ENCODE measurements at places on chromosomes 12 and 14.

GRCh38 chr12:21939435-21939834 lies 1.8 kb downstream of the ABCC9 start:
- no peak for DNase-seq

DNA sequence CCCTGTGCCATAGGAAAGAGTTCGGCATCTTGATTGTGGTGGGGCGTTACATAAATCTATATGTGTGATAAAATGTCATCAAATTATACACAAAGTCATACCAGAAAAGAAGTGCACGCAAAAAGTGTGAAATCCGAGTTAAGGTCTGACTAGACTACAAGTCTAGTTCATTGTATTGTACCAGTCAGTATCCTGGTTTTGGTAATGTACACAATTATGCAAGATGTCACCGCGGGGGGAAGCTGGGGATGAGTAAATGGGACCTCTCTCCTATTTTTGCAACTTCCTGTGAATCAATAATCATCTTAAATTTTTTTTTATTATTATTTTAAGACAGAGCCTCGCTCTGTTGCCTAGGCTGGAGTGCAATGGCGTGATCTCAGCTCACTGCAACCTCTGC lies 43.2 kb upstream of the BCL11B start:
- no peak for DNase-seq

DNA sequence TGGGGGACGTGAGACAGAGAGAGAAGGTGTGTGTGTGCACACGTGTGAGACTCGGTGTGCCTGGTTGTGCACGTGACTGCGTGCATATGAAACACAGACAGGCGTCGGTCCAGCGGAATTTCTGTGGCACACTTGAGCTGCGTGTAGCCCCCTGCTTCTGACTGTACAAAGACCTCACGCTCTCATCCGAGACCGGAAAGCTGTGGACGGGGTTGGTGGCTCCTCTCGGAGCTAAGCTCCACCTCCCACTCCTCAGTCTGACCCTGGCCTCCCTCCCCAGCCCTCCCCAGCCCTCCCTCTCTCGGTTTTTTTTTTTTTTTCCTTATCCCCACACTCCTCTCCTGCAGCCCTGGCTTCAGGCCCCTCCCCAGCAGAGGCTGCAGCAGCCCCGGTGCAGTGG lies 8.3 kb upstream of the C14orf180 start:
- no peak for DNase-seq

DNA sequence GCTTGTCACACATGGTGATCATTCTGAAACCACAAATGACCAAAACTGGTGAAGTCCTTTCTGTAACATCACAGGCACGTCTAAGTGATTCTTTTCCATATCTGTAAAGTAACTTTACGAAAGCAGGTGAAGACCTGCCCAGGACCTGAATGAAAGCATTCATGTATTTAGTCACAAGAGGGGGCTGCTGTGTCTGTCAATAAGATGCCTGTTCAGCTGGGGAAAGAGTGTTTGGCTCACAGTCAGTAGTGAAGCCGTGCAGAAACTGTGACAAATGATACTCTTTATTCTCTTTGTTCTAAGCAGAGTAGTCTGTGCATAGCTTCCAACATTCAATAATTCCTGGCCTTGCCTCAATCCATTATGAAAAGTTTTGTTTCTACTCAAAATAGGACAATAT lies 373.5 kb upstream of the OR4E1 start:
- peak; percentile 10 for DNase-seq

DNA sequence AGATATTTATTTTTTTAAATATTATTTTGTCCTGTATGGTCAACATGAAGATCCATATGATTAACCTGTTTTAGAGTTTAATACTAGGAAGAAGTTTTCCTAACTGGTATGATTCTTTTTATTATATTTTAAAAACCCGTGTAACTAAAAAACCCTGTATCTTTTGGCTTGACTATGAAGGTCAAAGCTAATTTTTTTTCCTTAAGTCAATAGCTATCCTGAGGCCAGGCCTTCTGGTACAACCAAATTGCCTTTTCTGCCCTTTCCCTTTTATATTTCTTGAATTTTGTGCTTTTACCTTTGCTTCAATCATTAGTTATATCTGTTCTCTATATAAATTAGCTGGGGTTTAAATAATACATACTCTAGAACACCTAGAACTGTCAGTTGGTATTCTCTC lies 30.6 kb upstream of the CCDC91 start:
- no peak for DNase-seq

- DNase-seq = no peak
Measured at GRCh38 chr14:91352053-91352452, 65.6 kb downstream of the CCDC88C start.

DNA sequence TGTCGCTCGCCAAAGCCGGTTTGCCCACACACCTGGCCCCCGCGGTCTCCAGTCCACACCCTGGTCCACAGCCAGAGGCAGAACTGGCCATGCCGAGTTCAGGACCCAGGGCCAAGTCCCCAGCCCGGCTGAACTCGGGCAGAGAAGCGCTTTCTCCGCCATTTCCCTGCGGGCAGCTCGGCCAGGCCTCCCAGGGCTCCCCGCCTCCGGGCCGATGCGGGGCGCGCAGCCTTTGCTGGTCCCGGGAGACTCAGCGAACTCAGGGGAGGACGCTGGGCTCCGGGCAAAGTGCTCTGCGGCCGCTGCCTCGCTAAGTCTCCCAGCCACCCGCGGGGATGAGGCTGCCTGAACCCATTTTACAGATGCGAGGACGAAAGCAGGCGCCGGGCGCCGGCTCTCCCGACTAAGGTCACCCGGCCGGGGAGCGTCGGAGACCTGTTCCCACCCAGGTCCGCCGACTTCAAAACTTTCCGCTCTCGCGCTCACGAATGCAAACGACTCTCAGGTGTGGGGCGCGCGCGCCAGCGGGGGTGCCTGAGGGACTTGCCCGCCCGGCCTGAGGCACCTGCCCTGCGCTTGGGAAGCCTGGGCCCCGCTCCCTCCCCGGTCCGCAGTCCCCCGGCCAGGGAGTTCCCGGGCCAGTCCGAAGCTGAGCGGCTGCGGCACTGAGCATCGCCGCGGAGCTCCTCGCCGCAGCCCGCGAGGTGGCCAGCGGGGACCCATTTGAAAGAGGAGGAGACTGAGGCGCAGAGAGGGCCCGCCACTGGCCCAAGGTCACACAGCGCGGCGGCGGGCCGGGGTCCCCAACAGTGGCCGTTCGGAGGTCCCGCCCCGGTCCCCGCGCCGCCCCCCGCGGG lies 627 bp downstream of the TESC start:
- DNase-seq = peak; percentile 32

DNA sequence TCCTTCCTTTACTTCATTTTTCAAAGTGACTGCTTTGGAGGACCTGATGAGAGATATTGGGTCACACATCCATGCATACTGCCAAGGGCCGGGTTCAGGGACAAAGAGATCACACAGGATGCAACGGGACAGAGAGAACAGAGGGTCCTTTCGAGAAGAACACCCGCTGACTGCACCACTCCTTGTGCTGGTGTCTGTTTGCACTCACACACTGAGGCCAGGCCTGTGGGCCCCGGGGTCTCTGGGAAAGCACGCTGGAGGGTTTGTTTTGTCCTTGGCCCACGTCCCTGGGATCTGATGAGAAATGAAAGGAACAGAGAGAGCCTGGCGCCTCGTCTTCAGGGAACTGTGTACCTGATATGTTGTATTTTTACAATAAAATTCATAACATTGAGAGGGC lies 42.2 kb downstream of the PAH start:
- DNase-seq = no peak

DNA sequence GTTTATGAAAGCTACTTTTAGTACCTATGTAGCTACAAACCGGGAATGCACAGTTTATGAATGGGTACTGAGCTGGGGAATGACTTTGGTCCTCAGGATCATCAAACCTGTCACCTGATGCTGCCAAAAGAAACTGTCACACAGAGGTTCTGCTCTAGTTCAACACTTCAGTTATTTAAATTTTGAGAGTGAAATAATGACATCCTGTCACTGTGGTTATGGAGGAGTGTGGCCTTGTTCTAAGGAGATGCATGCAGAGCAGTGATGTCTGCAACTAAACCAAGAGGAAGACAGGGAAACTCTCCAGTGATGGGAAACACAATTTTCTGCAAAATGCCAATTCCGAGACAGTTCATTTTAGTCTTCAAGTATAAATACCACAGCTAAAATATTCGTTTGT lies 4.8 kb upstream of the AEBP2 start:
- no peak for DNase-seq

GRCh38 chr14:59464486-59465315 lies 479 bp downstream of the GPR135 start:
- peak; percentile 40 for DNase-seq

GRCh38 chr14:60684203-60684602 lies 34.9 kb upstream of the SIX1 start:
- no peak for DNase-seq

DNA sequence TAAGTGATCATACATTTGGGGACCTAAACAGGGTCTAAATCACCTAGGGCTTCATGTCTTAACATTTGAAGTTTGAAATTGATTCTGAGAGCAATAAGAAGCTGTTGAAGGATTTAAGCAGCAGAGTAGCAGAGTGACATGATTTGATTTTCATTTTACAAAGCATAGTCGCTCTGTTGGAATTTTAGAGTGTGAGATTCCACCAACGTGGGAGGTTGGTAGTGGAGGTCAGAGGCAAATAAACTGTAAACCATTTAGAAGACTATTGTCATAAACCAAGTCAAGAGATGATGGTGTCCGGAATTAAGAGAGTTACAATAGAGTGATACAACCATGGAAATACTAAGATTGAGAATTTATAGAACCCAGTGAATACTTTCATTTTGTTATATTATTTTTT lies 52.7 kb upstream of the ZDHHC17 start:
- no peak for DNase-seq

DNA sequence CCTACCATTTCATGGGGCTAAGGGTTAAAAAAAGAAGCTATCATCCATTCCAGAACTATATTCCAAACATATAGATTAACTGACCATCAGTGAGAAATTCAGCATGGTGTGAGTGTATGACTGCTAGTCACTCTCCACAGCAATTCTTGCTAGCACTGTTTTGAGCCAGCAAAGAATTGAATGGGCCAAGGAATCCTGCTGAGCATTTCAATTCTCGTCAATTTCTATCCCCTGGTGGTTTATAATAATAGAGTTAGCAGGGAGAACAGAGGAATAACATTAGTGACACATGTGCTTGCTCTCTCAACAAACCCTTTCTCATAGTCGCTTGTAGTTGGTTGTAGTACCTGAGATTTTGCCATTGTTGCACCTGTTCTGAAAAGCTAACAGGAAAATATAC lies 7.2 kb downstream of the MBIP start:
- no peak for DNase-seq

GRCh38 chr12:38669081-38669480 lies 236.3 kb downstream of the CPNE8 start:
- no peak for DNase-seq

DNA sequence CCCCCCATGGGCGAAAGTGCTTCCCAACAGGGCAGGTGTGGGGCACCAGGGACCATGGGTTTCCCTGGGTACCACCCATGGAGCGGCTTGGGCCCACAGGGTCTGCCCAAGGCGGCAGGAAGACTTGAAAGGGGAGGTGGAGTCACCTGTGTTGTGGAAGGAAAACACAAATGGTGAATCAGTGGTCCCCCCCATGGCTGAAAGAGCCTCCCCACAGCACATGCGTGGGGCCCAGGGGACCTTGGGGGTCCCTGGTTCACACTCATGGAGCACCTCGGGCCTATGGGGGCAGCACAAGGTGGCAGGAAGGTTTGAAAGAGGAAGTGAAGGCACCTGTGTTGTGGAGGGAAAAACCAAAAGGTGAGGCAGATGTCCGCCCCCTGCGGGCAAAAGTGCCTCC lies 581.9 kb downstream of the ALG10 start:
- no peak for DNase-seq

DNA sequence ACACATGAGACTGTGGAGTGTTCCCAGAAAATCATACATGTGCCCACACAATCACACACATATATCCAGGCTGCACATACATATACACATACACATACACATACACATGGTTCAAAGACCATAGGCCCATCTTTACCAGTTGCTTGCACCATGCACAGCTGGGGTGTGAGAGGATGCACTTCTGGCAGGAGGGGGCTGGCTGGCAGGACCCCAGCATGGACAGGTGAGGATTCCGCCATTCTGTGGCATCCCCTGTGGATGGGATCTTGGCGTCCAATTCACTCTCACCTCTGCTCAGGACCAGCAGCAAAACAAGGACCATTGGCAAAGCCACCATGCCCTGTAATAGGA lies 7.0 kb downstream of the ITGB7 start:
- DNase-seq = no peak

DNA sequence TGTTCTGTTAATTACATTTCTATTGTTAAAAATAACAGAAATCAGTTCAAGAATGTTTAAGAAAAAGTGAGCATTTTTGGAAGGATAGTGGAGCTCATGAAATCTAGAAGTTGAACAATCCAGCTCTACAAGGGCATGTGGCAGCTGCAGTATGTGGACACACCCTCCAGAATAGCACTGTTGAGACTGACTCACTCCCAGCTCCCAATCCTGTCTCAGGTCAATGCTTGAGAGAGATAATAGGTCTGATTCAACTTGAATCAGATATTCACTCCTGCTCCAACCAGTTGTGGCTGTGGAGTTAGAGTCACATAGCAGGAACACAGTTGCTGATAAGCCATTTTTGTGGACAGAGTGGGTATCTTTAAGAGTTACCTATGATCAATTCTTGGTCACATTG lies 113.0 kb upstream of the NTF3 start:
- no peak for DNase-seq

DNA sequence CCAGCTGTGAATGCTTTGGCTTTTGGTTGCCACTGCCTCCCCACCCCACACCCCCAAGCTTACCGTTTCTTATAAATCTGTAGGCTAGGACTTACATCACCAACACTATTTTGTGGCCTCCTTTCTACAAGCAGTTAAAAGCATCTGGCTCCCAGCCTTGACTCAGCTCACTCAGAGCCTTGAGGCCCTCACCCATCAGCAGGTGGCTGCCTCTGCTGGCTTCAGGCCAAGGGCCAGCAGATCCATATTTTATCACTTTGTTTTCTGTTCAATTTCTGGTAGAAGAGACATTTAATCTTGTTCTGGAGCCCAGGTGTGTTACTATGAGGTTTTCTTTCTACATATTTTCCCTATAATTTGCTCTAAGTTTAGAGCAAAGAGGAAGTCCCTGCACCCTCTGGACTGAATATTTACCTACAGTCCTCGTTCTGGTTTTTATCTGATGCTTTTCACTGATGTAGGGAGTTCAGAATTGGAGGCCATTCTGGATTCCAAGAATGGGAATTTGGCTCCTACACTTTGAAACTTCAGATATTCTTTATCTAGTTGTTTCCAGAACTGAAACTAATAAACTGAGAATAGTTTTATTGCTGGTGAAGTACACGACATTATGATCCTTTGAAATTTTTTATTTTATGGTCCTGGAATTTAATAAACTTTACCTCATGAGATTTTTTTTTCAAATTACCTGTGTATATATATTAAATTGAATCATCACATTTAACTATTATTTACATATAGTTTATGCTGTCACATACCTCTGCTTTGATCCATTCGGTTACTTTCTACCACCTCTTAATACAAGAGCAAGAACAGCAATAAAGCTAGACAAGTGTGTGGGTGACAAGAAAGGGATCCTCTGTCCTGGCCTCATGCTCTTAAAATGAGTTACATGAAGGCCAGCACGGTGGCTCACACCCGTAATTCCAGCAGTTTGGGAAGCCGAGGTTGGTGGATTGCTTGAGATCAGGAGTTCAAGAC lies 22.2 kb downstream of the PLBD1 start:
- no peak for DNase-seq

- DNase-seq = no peak
Measured at GRCh38 chr14:104580961-104581360, 1.4 kb downstream of the C14orf180 start.

GRCh38 chr14:98243332-98243731 lies 1028.7 kb downstream of the BCL11B start:
- no peak for DNase-seq

- DNase-seq = no peak
Measured at GRCh38 chr12:93145086-93145485, 216.0 kb upstream of the EEA1 start.

GRCh38 chr14:39241637-39242036 lies 7.9 kb downstream of the MIA2 start:
- no peak for DNase-seq

All from suppressor macrophage (primary cell).